ENCODE measurements at places on chromosomes 12 and 14.

- DNase-seq, result peak; percentile 78
Observed at GRCh38 chr14:30553311-30553989, 5.5 kb upstream of the G2E3 start.

DNA sequence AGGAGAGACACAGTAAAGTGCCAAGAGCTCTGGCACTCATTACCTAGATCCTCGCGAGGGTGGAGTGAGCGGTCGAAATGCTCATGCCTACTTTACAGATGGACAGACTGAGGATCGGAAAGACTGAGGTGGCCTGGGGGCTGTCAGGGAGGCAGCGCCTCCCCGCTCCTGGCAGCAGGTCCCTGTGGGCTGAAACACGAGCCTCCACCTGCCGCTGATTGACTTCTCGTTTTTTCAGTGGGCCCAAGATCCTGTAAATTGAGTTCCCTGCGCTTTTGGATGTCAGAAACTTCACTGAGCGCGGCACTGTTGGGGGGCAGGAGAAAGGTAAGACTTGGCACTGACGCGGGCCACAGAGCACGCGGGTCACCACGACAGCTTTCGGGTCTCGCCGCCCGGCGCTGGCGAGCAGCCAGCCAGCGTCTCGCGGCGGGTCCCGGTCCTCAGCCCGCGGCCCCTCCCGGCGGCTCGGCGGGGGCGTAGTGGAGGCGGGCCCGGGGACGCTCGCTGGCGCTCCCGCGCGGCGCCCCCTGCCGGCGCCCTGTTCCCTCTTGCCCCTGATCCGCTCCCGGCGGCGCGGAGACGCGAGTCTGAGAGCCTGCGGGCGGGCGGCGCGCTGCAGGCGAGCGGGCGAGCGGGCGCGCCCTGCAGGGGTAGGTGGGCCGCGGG is 552 bp upstream of the SCN8A start:
- DNase-seq, result peak; percentile 78

DNA sequence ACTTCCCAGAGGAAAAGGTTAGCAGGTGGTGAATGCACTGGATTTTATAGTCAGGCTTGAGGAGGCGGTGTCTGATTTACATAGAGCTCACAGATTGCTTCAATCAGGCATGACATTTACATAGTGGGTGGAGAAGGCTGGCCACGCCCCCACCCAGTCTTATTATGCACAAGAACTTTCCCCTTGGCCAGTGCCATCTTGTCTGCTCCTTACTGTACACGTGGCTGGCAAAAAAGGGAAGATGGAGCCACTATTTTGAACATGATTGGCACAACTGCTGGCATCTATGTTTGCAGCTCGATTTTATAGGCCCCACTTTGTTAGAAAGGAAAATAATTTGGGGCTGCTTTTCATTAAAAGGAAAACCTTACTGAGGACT is 10.9 kb upstream of the LGMN start:
- DNase-seq, result peak; percentile 64

DNA sequence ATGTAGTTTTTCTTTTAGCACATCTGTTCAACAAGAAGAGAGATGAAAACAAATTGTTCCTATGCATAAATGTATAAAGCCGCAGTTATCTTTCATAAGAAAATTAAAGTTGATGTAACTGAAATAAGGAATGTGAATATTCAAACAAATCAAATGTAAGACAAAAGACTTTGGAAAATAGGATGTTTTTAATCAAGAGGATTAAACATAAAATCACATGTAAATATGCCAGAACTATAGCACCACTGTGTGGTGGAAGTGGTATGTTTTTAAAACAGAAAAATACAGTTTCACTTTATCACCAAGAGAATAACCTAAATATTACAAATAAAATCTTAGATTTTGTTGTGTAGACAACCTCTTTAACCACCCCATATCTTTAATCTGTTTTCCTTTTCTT is 40.4 kb downstream of the CAPS2 start:
- DNase-seq, result peak; percentile 22

All from EH (cell line).